ENCODE measurements at places on chromosomes 3 and 15.

DNA sequence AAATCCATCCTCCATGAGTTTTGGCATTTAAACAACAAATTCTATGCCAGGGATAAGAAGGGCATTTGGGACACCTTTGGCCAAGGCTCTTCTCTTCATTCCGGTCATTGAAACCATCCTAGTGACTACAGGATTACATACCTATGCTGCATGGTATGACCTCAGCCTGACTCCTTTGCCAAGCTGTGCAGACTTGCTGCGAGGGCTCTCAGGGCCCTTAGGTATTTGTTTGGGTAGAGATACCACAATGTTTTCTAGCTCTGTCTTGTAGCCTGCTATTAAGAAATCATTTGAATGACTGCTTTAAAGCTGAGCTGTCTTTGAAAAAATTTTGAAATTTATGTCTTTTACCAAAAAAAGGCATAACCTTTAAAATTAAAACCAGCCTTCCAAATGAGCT lies 749.8 kb upstream of the SGO1 start:
- no peak for DNase-seq

- no peak for DNase-seq
Observed at GRCh38 chr3:177367788-177368187, 170.5 kb upstream of the TBL1XR1 start.

GRCh38 chr3:128369881-128370642 lies 96.6 kb downstream of the DNAJB8 start:
- DNase-seq, result no peak

DNA sequence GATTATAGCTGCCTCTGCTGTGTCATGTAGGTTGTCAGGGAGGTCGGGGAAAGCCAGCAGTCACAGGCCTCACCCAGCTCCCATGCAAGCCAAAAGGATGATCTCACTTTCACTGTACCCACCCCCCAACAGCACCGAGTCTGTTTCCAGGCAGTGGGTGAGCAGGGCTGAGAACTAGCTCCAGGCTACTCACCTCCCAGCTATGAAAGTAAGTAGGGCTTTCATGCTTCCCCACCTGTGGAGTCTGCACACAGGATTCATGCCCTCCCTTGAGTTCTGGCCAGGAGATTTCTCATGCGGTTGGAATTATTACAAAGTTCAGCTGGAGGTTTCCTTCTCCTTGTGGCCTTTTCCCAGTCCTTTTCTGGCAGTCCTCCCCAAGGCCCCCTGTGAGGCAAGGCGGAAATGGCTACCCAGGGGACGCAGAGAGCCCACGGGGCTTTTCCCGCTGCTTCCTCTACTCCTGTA lies 356.2 kb downstream of the SV2B start:
- peak; percentile 12 for DNase-seq

DNA sequence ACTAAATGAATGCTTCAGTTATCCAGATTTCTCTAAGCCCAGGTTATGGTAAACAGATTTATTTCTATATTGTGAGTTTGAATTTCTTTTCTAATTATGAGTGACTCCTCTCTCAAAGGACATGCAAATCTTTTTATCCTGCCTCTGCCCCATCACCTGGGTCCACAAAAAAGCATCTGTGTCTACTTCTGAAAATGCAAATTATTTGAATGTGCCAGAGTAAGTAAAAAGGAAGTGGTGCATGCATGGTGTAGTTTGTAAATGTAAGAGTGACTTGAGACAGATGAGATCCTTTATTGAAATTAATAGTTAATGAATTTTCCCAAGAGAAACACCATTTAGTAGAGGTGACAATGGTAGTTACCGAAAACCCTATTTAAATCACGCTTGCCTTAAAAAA lies 26.9 kb downstream of the MCTP2 start:
- no peak for DNase-seq

- DNase-seq, result no peak
Observed at GRCh38 chr3:178455226-178455625, 81.0 kb upstream of the KCNMB2 start.

GRCh38 chr3:179227349-179227748 lies 23.6 kb downstream of the KCNMB3 start:
- DNase-seq, result no peak

- DNase-seq, result no peak
Observed at GRCh38 chr3:147397155-147397874, 9.0 kb downstream of the ZIC4 start.

- DNase-seq, result no peak
Observed at GRCh38 chr15:94305133-94305532, 73.8 kb downstream of the MCTP2 start.

DNA sequence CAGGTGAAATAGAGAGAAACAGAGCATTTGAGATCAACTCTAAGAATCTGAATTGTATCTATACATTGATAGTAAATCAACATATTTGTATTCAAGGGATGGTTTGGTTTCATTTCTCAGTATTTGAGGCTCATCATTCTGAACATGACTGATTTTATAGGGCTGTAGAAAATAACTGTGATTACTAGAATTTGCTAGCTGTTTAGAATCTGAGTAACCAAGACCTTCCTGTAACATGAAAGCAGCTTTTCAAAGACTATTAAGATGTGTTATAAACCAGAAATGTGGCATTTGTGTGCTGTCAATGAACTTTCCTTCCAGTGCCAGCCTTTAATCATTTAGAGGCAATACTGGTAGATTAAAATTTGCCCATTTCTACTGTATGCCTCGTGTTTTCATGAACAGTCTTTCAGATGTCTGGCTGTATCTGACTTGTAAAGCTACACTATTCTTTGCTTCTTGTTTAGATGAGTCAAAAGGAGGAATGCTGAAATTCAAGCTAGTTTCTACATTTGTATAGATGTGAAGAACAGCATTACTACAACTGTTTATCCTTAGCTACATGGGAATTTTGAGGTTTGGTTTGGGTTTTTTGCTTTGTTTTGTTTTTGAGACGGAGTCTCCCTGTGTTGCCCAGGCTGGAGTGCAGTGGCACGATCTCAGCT lies 137.3 kb upstream of the BHLHE40 start:
- DNase-seq, result no peak

DNA sequence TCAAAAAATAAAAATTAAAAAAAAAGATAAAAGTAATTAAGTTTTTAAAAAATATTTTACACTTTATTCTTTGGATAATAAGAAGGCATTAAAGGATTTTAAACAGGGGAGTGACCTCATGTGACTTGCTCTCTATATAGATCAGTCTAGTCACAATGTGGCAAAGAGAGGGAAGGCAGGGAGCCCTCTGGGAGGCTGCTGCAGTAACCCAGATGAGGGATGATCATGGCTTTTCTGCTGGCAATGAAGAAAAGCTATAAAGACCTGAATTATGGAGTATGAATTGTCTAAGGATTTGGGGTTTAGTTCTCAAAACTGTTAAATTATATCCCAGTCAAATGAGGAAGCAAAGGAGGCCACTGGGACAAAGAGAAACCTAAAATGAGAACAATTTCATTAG lies 58.1 kb downstream of the SUMF1 start:
- DNase-seq, result no peak

All from H54 (cell line).